Small intestine (tissue), 16 donors: ENCODE measurements at places on chromosomes 6 and 20.

DNA sequence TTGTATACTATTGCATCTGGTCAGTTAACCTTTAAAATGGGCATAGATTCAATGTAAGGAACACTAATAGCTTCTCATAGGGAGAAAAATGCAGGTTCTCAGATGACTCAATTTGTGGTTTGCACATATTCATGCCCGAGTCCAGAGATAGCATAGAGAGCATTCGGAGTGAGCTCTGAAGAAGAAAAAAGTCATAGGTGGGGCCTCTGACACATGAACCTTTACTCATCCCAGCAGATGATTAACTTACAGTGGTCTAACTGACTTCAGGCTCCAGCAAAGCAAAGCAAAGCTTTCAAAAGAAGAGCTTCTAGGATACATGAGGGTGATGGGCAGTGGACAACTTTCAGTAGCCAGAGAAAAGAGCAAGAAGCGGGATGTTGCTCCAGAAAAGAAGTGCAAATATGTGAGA is 55.3 kb upstream of the BTN3A2 start:
- no peak for DNase-seq

DNA sequence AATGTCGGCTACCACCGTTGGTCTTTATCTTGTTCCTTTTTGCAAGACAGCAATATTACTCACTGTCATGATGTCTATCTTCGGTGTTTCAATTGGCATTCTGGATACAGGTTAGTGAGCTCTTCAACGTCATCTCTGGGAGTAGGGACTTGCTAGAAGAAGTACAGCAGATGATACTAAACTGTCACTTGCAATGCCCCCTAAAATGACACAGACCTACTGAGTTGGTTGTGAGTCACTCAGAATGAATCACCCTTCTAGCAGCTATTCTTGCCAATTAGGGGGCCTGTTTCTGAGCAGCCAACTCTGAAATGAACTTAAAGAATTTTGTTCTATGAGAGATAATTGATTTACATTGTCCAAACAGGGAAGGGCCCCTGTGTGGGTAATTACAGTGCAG is 176.5 kb downstream of the SLC16A10 start:
- DNase-seq: no peak

DNA sequence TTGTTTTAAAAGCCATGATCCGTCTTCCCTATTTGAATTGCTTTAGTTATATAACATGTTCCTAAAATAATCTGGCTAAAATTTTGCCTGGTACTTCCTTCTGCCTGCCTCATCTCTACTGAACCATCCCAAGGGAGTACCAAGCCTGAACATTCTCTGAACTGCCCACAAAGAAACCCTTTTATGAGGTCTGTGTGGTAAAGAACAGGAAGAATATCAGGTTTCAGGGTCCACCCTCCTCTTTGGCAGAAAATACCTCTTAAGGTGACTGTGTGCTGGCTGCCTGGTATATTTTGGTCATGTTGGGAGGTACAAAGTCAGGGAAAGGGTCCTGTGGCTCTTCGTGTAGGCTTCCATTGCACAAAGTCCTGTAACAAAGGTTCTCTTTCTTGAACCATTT is 574.1 kb upstream of the CHD6 start:
- no peak for DNase-seq

- DNase-seq: no peak
Observed at GRCh38 chr6:145891565-145891964, 72.6 kb downstream of the SHPRH start.

- no peak for DNase-seq
Observed at GRCh38 chr20:51193066-51193772, 170.3 kb upstream of the KCNG1 start.

GRCh38 chr20:658731-659291 is 5.8 kb upstream of the SRXN1 start:
- no peak for DNase-seq

DNA sequence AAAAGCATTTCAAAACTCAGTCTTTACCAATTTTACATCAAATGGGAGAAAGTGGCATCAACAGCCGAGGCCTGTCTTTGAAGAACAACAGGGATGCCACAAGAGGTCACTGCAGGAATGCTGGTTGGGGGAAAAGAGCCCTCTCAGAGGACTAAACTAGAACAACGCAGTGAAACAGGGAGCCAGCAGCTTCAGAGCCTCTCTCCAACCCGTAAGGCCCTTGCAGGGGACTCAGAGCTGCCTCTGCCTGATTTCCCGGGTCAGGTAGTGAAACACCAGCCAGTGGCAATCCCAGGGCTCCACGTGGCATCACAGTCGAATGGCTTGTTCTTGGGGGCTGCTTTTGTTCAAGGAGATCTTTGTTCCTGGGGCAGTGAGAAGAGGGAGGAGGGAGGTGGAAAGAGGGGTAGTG is 55.0 kb upstream of the KCNK16 start:
- peak; percentile 19 for DNase-seq

- DNase-seq: no peak
Observed at GRCh38 chr6:168789699-168790098, 348.7 kb downstream of the SMOC2 start.

DNA sequence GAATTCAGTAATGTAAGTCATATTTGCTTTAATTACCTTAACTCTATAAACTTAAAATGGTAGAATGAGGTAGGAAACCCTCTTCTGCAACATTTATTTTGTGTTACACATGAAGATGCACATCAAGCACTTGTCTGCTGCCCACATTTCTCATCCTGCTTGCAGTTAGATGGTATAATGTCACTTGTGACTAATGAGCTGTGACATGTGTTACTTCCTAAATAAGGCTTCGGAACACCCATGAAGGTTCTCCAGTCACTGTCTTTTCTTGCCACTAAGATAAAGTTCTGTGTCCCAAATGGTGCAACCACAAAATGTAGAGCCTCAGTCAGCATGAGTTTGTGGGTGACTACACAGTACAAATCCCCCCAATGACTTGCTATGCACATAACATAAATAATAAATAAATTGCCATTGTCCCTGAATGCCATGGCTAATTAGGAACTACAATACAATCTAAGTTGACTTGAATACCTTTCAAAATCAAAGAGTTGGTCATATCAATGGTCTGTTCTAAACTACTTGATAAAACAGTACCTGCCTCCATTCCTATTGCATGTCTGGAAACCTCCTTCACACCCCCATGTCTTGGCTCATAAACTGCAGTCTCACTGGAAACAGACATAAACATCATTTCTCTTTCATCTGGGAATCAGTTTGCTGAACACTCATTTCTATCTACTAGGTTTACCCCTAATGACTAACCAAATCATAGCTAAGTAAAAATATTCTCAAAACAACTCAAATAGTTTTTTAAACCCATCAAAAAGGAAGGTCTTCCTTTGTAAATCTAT is 157.2 kb downstream of the PTPRK start:
- no peak for DNase-seq

DNA sequence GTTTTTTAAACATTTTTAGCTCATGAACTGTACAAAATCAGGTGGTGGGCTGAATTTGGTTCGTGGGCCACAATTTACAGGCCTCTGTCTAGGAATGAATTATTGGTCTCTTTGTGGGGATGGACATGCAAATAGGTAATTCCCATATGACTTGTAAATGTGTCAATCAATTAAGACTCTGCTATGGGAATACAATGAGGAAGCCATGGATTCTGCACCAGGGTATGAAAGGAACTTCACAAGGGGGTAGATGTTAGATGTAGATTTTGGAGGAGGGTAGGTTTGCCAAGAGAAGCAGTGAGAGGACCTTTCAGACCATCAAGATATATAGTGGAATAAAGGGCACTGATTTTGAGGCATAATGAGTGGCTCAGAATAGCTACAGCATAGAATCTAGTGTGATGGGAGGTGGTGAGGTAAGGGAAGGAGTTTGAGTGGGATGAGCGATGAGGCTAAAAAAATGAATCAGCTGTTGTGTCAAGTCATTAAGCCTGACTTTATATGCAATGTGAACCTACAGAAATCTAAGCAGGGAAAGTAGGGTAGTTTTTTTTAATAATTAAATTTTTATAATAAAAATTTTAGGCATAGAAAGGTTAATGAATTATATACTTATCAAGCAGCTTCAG is 32.6 kb upstream of the RNF182 start:
- DNase-seq: no peak

GRCh38 chr6:89298680-89299465 is 16.2 kb downstream of the GABRR2 start:
- peak; percentile 11 for DNase-seq

- peak; percentile 19 for DNase-seq
Observed at GRCh38 chr20:20864351-20865096, 152.1 kb upstream of the RALGAPA2 start.

- peak; percentile 78 for DNase-seq
Observed at GRCh38 chr6:36660771-36661471, 17.6 kb upstream of the CDKN1A start.

DNA sequence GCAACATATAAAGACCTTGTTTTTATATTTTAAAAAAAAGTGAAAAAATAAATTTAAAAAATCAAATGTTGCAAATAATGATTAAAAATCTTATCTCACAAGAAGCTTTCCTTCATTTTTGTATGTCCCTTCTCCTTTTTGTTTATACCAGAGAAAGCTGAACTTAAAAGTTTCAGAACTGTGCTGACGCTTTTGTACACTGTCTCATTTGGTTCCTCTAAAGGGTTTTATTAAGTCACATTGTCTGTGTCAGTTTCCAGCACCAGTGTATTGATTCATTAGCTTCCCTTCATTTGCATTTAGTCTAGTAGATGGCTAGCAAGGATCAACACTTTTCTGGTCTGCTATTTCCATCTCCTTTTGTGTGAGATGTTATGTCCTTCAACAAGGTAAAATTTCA is 6.7 kb downstream of the PCED1A start:
- no peak for DNase-seq

DNA sequence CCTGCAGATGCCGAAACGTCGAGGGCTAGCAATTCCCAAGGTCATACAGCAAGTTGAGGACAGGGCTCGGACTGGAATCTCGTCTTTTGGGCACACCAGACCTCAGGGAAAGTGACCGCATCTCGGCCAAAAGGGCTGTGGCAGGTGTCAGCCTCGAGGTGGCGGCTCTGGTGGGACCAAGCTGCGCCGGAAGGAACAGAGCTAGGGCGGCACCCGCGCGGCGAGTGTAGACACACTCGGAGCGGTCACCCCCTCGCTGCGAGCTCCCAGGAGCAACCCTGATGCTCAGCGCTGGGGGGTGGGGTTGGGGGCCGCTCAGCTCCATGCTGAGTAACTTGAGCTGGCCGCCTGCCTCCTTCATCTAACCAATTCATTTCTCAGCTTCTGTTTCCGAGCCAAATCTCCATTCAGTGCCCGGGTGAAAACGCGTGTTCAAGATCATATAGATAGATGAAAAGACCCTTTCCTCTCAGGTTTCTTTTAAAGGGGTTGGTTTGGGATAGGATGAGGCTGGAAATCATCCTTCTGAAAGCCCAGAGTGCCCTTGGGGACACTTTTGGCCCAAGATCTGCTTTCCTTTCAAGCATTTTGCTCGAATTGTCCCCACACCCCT is 2.2 kb upstream of the TUBB2B start:
- peak; percentile 50 for DNase-seq

DNA sequence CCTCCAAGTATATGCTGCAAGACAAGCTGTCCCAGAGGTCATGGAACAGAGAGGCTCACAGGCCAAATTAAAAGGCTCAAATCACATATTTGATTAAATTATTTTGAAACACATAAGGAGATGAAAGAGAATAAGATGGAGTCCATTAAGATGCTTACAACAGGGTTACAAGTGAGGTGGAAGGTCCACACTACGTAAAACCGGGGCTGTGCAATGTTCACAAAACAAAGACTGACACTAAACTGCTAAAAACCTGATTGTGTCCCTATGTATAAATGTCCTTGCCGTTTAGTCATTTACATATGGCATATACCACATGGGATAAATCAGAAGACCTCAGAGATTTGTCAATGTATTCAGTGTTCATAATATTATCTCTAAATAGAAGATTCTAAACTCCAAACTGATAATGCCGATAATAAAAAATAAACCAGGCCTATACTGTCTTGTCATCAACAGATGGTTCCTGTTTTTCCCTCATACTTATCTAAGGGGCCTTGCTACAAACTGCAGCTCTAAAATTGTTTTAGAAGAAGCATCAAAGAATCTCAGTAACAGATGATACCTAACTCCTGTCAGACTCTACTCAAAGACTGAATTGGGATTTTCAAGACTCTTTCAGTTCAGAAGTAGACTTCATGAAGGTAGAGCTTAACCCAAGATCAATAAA is 51.8 kb upstream of the RIPOR2 start:
- no peak for DNase-seq
